ENCODE measurements at places on chromosomes 6 and 20.

DNA sequence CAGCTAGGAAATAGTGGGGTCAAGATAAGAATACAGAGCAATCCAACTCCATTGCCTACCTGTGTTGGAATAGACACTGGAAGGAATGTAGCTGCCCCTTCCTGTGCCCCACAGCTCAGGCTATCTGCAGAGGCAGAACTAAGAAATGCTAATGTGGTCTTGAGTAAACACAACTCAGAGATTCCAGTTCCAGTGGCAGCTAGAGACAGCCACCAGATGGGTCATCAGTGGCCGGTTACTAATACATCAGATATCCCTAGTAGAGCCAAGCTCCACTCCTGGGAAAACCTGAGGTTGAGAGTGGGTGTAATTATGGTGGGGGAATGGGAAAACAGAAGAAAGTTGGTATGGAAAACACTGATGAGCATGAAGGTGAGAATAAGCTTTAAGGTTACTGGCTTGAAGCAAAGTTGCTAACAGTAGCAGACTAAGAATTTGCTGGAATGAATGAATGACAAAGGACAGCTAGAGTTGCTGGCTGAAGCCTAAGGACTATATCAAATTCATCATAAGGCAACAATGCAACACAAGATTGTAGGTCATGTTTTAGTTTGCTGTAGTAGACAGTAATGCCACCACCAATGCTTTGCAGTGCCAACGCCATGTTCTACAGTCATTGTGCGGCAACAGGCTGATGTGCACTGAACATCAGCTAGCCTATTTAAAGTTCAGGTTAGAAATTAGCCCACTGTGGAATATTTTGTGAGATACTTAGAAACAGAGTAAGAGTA, 28.3 kb upstream of the FAM83C start:
- DNase-seq, result no peak

GRCh38 chr6:153085239-153085638, 45.8 kb downstream of the RGS17 start:
- no peak for DNase-seq

DNA sequence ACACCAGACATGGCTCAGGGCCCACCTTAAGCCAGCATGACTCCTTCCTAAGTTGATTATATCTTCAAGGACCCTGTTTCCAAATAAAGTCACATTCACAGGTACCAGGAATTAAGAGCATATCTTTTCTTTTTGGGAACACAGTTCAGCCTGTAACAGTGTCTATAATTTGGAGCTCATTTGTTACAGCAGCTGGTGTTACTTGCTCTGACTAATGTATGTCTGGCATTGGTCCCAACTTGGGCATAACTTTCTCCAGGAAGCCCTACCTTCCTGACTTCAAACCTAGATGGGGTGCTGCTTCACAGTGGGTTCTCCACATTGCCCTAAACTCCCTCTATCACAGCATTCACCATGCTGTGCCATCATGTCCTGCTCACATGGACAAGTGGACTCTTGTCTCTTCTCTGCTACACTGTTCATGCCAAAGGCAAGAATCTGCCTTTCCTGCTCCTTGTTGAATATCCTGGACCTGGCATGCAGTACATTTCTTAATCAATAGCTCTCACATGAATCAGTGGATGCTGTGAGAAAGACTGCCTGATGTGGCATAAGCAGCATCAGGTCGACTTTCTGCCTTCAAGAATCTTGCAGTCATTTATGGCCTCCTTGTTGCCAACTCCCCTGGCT, 117.4 kb upstream of the FOXA2 start:
- no peak for DNase-seq

DNA sequence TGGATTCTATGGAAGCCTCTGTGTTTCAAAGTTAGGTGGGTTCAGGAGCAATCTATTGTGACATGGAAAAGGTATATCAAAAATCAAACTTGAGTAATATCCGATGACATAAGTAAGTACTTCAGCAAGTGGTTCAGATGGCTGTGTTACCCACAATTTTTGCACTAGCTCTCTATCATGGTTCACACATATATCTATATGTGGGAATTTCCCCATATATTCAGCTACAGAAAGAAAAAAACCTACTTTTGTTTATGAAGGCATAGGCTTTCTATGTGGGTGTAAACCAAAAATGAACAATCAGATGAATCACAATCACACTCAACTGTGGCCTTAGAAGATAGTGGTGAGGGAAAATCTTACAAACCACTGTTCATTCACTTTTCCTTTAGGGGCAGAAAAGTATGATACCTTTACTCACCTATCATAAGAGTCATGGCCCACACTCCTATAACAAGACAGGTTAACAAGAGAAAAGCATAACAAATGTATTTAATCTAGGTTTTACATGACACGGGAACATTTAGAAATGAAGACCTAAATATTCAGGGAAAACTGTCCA, 449.6 kb upstream of the HTR1E start:
- DNase-seq, result no peak

GRCh38 chr6:162200041-162200440, 527.5 kb downstream of the PRKN start:
- no peak for DNase-seq

GRCh38 chr20:62156592-62157386, 13.2 kb downstream of the SS18L1 start:
- DNase-seq, result no peak

DNA sequence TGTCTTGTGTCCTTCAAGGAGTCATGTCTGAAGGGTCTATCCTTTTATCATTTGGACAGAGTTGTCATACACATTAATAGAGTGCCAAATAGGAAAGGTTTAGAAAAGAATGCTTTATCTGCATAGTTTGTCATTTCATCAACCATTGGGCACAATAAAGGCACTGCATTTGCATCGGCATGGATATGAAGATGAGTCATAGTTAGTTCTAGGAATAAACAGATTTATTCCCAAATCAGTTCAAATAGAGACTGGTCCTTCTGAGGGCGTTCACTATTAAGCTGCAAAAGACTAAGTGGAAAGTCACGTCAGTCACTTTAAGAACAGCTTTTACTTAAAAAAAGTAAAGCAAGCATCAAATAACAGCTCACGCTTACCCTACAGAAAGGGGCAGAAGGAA, 90.8 kb downstream of the CDS2 start:
- no peak for DNase-seq

DNA sequence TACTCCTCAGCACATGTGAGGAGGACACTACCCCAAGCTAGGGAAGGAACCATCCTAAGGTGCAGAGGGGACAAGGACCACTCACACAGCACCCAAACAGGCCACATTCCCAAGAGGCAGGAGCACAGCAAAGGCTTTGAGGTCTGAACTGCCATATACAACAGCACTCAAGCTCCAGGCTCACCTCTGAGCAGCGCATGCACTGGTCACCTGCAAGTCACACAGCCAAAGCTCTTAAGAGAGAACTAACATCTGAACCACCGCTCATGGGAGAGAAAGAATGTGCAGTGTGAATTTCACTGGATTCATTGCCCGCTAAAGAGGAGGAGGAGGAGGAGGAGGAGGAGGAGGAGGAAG, 31.0 kb downstream of the NPEPL1 start:
- DNase-seq, result no peak

DNA sequence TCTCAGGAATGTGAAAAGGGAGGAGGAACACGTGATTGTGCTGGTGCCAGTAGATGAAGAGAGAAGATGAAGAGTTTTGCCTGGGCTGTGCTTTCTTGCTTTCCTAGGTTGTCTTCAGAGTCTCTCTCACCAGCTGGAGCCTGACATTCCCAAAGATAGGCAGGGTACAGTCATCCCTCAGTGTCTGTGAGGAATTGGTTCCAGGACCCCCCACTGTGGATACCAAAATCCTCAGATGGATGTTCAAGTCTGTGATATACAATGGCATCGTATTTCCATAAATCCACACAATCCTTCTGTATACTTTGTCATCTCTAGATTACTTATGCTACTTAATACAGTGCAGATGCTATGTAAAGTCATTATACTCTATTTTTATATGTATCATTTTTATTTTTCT, 113.5 kb downstream of the SAMD5 start:
- DNase-seq, result no peak

GRCh38 chr6:18207438-18207837, 52.2 kb downstream of the KDM1B start:
- DNase-seq, result no peak
